T-helper 1 cell (primary cell): ENCODE measurements at places on chromosomes 1 and 21.

- DNase-seq, result no peak
Observed at GRCh38 chr1:210438928-210439841, 110.5 kb downstream of the HHAT start.

DNA sequence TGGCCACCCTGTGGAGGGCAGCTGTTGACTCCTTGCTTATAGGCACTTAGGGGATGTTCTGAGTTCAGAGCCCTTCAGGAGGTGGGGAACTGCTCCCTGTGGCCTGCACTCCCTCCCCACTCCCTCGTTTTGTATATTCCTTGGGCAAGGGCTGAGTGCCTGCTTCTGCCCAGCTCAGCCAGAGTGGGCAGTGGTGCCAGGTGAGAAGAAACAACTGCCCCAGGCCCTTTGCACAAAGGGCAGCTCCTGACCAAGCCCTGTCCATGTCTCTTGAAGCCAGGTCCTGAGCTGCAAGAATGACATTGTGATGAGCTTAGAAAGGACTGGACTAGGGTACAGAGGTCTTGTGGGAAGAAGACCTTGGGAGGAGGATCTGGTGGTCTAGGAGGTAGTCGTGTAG lies 2.2 kb downstream of the AGTRAP start:
- DNase-seq, result no peak

DNA sequence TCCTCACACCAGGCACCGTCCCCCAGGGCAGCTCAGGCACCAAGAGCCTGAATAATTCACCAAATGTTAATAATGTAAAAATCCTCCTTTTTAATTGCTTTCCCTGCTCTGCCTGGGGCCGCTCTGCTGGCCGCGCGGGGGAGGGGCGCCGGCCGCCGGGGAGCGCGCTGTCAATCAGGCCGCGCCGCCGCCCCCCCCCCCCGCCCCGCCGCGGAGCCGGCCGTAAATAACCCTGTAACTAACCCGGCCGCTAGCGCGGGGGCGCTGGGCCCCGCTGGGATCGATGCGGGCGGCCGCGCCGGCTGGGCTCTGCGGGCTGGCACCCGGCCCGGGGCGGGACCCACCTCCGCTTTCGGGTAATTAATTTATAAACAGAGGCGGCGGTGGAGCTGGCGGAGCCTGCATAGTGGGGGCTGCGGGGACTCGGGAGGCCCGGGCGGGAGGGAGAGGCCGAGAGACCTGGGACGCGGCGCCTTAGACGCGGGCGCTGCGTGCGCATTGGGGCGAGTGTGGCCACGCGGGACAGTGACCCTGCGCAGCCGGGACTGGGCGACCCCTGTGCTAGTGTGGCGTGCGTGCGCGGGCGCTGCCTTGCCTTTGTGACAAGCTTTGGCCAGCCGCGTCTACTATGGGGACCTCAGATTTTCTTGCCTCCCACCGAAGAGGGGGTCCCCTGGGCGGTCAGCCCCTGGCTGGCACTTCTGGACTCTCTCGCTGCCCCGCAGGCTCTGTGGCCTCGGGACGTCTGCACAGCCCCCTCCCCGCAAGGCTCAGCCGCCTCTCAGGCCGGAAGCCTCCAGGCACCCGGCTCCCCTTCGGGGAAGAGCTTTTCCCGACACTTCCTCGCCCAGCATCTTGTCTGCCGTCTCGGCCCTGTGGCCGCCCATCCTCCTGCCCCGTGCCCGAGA lies 16.6 kb downstream of the SAMD11 start:
- DNase-seq, result no peak

- no peak for DNase-seq
Observed at GRCh38 chr1:51058858-51059257, 43.2 kb upstream of the C1orf185 start.

GRCh38 chr1:24486331-24487065 lies 16.1 kb upstream of the RCAN3 start:
- no peak for DNase-seq

DNA sequence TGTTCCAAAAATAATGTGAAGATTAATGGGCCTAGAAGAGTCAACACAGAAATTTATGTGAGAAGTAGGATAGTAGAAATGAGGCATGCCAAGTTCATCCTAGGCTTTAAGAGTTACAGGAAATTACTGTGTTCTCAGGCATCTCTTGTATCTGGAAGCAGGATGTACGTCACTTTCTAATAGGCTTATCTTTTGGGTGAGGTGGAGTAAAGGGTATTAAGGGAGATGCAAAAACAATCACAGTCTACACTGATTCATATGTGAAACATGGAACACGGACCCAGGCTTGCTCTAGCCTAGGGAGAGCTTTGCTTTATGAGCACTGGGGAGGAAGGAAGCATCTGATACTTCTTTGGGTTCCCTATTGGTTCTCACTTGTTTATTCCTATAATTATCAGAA lies 84.5 kb upstream of the RGS4 start:
- DNase-seq, result no peak

GRCh38 chr1:163046071-163046470 lies 23.1 kb upstream of the RGS4 start:
- DNase-seq, result no peak

DNA sequence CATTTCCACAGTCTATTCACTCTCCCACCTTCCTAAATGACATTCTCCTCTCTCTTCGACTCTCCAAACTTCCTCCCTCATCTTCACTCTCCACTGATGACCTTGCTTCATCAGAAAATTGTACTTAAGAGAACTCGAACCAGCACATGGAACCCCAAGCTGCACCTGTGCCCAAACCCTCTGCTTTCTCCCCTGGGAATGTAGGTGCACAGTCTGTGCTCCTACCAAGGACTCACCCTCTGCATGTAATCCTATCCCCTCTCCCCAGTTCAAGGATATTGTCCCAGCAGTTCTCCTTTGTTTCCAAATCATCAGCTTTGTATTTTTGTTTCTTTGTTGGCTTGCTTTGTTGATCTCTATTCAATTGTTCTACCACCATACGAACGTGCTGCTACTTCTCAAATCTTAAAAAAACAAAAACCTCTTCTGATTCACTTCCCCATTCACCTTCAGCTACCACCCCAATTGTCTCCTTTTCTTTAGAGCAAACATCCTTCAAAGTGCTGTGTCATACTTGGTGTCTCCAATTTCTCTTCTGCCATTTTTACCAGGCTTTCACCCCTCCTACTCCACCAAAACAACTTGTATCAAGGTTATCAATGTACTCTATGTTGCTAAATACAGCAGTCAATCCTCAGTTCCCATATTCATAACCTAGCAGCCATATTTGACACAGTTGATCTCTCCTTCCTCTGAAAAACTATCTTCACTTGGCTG lies 26.8 kb downstream of the RAB3B start:
- DNase-seq, result no peak

GRCh38 chr1:25729790-25730644 lies 70.0 kb upstream of the SELENON start:
- DNase-seq, result no peak

DNA sequence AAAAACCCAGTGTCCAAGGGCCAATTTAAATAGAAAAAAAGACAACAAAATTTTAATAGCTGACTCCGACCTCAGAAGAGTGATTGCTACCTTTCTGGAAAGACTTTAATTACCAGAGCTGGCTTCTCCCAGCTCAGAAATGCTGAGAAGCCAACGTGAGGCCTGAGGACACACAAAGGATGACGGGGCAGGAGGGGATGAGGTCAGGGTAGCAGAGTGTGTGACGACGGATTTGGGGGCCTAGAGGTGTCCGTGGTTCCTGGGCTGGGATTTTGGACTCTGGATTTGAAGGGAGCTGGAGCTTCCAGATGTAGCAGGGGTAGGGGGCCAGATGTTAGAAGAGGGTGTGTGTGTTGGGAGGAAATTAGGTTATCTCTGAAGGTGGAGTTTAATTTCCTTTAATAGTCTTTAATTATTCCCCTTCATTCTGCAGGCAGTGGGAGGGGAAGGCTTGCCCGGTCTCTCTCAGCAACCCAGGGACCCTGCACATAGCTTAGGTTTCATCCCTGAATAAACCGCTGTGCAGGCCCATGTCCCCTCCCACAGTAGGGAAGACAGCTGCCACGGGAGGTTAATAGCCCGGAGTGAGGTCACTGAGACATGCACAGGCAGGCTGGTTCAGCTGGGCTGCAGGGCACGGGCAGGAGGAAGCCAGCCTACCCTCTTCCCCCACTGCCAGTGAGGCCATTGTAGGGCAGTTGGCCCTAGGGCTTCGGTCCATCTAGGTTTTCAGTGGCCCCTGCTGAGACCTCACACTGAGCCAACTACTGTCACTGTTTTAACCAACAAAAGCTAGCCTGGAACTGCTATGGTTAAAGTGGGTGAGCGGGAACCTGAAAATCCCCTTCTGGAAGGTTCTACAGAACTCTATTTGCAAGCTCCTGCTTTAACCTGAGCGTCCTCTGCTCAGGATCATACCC lies 3.8 kb upstream of the PADI3 start:
- DNase-seq, result no peak

DNA sequence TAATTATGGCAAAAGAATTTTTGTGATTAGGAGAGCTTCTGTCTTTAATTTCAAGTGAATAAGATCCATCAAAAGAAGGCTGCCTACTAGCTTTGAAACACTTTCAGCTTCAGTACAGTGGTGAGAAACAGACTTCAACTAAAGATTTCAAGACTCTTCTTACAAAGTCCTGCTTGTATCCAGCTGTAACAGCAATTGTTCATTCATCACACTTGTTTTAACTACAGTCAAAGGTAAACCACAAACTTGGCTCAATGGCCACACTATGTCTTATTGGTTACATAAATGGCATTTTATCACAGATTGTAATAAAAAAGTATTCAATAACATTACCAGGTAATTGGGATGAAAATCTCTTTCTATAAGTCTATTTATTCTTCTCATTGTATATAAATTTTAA lies 59.2 kb downstream of the WARS2 start:
- DNase-seq, result no peak

- no peak for DNase-seq
Observed at GRCh38 chr1:92790867-92791266, 6.0 kb upstream of the EVI5 start.

DNA sequence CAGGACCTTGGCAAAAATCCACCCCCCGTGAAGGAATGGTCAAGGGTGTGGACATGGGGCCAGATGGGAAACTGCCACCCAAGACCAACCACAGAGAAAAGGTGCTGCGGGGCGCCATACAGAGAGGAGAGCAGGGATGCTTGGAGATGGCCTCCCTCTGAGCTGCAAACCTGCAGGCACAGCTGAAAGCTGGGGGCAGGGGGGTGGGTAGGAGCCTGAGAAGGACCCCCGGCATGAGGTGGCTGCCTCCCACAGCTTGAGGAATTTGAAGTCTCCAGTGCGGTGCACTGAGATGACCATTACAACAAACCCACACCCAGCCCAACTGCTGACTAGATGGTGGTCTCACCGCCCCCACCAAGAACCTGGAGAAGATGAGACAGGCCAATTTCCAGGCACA lies 84.8 kb downstream of the WDR4 start:
- DNase-seq, result no peak

DNA sequence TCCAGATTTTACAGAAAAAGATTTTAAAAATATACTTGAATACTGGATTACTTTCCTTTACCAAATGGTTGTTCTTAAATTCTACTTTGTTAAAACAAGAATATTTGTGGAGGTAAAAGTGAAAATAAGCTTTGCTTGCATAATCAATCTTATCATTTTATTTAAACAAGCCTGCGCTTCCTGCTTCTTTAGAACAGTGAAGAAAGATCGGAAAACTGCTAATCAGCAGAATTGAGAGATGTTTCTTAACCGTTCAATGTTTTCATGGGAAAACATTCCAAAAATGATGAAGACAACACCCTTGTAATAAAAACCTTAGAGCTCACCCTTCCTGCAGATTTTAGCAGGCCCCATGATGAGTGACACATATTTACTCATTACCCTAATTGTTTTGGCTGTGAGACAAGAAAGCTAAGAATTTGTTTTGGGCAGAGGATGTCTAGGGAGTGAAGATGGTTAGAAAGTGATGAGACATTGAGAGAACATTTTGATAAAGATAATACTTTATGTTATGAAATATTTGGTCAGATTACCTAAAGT lies 72.6 kb downstream of the TPR start:
- no peak for DNase-seq

DNA sequence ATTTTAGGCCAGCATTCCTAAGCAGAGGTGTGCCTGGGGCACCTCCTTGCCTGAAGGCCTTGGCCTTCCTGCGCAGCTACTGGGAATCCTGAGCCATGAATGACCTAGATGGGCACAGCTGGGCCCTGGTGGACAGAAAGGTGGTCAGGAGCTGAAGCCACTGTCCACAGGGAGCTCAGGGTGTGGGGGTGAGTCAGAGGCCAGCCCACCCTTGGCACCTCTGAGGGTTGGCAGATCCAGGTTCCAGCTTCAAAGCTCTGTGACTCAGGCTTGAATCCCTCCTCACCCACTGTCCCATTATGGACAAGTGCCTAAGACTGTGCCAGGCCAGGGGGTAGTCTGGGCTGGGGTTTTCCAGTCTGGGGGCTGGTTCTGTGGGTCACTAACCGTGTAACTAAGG lies 6.4 kb upstream of the EDN2 start:
- DNase-seq, result no peak

DNA sequence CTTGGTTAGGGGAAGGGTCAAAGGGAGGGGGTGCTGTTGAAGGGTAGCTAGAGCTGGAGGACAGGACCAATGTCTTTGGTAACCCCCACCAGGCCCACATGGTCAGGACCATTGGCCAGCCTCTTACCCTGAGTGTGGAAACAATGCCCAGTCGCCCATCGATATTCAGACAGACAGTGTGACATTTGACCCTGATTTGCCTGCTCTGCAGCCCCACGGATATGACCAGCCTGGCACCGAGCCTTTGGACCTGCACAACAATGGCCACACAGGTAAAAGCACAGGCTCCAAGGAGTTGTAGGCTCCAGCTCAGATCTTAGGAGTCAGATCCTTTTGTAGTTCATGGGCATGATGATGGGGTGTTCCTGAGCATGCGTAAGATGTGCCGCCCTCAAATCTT lies 3.8 kb downstream of the CA14 start:
- no peak for DNase-seq

DNA sequence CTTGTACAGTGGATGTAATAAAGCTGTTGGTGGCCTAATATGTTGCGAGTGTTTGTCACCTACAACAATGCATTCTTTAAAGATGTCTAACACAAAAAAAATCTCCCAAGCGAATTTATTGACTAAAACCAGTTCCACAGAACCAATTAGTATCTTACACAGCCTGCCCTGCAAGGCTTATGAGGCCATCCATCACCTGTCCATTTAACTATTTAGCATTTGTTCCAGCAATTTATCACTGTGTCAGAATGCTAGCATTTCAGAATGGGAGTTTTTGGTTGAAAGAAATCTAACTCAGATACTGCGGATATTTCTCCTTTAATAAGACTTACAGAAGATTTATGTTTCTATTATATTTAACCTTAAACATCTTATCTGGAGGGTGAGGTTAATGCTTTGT lies 831.1 kb upstream of the PRMT6 start:
- no peak for DNase-seq

DNA sequence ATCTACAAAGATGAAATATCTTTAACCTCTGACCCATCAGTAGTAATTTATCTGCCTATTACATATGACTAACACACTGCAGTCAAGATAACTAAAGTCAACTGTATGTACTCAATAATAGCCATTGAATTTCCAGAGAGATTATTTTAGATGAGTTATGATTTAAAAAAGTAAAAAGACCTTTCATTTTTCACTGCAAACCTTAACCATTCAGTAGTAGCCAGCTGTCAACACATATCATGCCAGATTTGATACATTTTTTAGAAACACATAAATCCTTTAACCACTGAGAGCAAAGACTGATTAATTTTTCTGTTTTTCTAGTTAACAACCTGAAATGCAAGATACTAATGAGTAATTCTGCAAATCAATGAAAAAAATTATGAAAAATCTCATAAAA lies 31.0 kb downstream of the PALMD start:
- DNase-seq, result no peak
